ENCODE measurements at places on chromosomes 3 and 15.

DNA sequence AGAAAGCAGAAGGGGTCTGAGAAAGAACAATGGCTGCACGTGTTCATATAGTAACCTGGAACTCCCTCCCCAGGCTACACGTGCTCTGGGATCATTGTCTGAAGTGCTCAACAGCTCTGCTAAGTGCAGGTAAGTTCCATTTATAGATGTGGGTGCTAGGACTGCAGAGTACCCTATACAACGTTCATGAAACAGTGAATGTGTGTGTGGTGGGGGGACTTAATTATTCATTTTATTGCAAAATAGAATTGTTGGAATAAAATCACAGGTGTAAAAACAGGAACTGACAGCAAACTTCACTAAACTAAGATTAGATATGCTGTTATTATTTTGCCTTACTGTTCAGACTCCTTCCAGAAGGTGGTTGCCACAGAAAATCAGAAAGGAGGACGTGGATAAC is 68.5 kb downstream of the CCR4 start:
- DNase-seq: no peak

DNA sequence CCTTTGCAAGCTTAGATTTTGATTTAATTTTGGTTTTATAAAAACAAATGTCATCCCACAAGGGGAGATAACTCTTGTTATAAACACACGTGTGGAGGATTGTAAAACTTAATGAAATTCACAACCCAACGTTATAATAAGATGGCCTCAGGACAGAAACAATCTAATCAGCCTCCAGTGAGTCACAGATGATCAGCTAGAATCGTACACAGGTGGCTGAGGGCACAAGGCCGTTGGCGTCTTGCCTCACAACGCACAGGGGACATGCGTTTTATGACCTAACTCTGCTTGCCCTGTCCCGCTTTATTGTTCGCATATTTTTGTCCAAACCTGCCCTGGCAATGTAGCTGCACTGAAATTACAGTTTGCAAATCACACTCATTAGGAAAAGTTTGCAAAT is 121.9 kb upstream of the PDZRN3 start:
- DNase-seq: no peak

DNA sequence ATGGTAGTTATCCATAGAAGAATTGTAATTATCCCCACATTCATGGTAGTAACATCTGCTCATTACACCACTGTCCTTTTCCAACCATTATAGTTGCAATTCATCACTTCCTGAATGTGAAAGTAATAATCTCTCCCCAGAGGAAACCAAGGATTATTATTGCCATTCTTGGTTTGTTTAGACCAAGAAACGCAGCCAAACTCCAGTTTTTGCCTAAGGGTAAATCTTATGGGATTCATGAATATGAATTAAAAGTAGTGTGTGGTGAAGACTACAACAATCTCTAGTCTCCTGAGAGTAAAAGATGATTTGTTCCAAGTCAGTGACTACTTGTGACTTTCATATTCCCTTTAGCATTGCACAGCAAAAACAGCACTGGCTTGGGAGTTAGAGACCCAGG is 45.7 kb upstream of the ABI3BP start:
- DNase-seq: no peak

GRCh38 chr3:144548346-144548745 is 576.7 kb downstream of the DIPK2A start:
- no peak for DNase-seq

- DNase-seq: no peak
These were observed 30.7 kb downstream of the SEMA7A start for GRCh38 chr15:74402873-74403587.

GRCh38 chr15:62572797-62573196 is 407.7 kb upstream of the C2CD4B start:
- no peak for DNase-seq

DNA sequence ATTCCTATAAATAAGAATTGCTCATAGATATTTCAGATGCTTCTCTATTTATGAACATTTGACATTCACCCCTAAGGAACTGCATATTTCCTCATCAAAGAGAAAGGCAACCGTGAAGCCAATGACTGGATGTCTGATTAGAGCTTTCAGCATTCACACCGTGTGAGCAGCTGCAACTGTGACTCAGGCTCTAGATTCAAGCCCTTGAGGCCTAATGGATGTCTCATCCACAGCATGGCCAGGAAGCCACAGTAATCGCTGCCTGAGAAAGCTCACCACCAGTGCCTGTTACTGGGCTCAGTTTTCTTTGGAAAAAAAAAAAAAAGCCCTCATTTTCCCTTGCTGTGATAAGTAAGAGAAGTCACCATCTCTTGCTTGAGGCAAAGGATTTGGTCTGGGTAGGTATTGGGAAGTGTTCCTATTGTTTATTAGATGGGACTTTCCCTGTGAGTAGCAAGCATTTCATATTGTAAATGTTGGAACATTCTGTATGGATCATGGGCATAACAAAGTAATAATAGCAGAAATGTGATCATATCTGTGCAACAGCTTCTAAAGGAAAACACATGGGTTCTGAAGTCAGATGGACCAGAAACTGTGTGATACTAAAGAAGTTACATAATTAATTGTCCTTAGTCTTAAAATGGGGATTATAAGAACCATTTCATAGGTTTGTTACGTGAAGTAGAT is 783.7 kb downstream of the AGBL1 start:
- no peak for DNase-seq

All from Ammon's horn (tissue), 1 donor.